LHCN-M2 (cell line): ENCODE measurements at places on chromosomes 4 and X.
A peak's percentile ranks its signal among the peaks of the same experiment; 100 is the strongest.

DNA sequence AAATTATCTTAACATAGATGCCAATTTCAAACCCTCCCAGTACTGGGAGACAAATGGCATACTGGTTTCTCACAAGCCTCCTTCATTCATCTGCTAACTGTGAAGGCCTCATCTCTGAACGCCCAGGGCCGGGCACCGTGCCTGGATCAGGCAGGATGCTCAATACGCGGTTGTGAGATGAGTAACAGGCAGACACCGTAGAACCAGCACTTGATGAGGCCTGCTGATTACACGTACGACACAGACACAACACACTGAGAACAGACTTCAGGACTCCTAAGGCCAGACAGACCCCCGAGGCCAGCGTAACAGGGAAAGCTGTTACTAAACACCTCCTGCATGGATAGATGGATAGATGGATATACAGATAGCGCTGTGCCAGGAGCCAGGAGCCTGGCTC lies 154.6 kb downstream of the AFAP1 start:
- DNase-seq = no peak

DNA sequence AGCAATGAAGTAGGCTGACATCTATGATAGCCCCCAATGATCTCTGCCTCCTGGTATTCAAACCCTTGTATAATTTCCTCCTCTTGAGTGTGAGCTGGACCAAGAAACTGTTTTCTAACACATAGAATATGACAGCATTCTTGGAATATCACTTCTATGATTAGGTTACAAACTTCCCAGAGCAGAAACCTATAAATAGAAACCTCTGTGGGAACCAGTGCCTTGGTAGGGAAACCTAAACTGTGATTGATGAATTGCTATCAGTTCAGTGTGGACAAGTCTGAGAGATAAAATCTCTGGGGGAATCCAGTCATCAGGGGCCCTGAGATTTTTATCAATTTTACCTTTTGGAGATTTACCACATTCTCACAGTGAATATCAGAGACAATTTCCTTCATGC lies 756.5 kb upstream of the AGA start:
- DNase-seq = no peak

GRCh38 chrX:20230406-20230805 lies 36.3 kb downstream of the RPS6KA3 start:
- no peak for DNase-seq

DNA sequence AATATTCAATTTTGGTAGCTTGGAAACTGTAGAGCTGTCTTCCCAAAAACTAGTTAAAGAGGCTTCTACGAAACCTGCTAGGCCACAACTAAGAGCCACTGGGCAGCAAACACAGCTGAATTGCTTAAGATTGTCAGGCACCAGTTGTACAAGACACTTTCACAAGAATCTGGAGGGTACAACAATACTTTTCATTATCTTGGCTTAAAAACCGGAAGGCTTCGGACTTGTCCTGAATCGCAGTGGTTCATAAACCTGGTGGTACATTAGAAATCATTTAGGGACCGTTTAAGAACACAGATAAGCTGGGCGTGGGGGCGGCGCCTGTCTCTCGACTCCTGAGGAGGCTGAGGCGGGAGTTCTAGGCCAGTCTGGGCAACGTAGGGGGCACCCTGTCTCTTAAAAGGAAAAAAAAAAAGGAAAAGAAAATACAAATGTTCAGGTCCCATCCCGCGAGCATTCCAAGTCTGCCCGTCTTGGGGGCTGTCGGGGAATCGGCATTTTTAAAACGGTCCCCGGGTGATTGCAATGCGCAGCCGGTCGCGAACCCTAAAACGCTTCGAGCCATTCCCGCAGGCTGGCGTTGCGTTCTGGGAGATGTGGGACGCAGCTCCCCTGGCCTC lies 763 bp downstream of the PYURF start:
- peak; percentile 45 for DNase-seq

- no peak for DNase-seq
These were observed 792 bp downstream of the ADRA2C start for GRCh38 chr4:3766785-3767569.

- no peak for DNase-seq
These were observed 977.1 kb upstream of the PRKX start for GRCh38 chrX:4690521-4690920.

- DNase-seq = no peak
These were observed 36.8 kb upstream of the AGA start for GRCh38 chr4:177479063-177479462.
